NCI-H1105 treated with DMSO at 0.1 percent for 48 hours (cell line): ENCODE measurements at places on chromosomes 1 and 21.

GRCh38 chr21:35399706-35400105, 350.6 kb upstream of the RUNX1 start:
- DNase-seq, result no peak

- DNase-seq, result no peak
These were observed 24.2 kb downstream of the CCDC185 start for GRCh38 chr1:223417444-223417843.

DNA sequence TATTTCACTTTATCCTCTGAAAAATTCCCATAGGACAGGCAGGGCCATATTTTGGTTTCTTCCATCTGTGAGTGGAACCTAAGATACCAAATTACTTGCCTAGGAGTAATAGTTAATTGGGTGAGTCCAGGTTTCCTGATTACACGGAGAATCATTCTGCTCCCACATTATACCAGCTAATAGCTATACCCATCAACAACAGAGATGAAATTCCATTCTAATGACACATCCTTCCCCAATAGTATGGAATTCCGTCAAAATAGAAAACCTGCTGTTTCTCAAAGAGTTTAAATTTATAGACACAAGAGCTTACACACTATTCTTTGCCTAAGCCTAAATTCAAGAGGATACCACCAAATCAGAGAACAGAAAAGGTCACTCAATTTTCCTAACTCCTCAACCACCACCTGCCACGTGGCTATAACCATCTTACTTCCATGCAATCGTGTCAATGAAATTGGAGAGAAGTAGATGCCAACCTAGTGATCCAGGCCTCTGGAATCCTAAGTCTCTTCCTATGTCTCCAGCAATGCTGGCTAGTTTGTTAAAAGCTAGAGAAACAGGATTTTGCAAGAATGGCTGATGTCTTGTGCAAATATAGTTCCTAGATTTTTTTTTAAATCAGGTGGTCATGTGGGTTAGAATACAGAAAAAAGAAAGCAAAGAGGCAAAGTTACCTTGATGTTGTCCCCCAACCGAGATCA, 6.2 kb downstream of the PPT1 start:
- no peak for DNase-seq

GRCh38 chr1:161727256-161727924, 6.0 kb downstream of the FCRLB start:
- DNase-seq, result no peak

DNA sequence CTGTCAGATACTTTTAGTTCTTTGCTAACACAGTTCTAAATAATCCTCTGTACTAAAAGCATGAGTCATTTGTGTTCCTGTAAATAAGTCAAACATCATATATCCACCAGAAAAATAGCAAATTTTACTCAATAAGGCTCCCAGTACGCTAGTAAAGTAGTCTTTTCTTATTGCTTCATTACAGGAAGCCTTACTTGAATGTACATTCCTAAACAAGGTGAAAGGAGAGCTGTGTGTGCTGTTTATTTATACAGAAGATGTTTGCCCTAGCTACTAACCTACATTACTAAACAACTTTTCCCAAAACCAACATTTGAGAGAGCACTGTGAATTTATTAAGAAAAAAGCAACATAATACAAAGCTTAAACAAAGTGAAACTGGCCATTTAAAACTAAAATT, 52.0 kb downstream of the ZNHIT6 start:
- DNase-seq, result no peak

DNA sequence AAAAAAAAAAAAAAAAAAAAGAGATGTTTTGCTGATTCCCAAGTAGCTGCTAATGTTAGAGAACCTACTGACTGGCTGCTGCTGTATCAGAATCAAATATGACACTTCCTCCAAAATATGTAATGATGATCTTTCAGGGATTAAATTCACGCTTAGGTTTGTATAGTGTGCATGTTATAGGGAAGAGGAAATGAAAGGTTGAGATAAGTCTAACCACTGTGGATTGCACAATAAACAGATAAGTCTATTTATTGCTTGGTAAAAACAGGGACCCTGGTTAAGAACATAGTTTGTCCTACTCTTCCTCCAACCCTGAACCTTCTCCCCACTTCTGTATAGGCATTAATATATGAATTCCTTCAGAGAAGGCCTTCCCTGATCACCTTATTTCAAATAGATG, 13.2 kb downstream of the RC3H1 start:
- no peak for DNase-seq

DNA sequence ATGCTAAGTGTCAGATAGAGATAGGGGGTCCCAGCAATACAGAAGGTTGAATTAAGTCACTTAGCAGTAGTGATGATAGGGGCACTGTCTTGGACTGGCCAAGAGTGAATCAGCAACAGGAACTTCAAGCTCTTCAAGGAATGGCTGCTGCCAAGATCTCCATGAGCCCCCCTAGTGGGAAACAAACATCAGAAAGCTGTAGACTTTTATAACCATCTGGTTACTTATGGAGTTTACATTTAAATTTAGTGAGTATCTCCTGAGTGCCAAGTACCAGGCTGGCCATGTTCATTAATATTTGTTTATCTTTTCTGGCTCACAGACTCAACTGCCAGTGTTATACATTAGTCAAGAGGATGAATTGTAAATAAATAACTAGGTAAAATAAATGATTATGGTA, 327.3 kb downstream of the TTLL7 start:
- DNase-seq, result no peak

DNA sequence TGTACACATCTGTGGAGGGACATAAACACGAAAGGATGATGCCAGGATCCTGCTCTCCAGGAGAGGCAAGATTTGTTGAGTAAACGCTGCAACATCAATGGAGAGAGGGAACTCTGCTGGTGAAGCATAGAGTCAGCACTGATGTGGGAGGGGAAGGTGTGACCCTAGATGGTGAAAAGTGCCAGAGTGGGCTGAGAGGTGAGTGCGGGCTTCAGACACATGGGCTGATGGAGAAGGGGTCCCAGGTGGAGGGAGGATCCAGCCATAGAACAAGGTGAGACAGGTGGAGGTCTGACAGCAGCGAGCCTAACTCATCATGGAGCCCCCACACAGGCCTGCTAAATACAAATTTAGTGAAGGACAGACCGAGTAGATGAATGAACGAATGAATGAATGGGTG, 9.7 kb downstream of the RD3 start:
- DNase-seq, result no peak

DNA sequence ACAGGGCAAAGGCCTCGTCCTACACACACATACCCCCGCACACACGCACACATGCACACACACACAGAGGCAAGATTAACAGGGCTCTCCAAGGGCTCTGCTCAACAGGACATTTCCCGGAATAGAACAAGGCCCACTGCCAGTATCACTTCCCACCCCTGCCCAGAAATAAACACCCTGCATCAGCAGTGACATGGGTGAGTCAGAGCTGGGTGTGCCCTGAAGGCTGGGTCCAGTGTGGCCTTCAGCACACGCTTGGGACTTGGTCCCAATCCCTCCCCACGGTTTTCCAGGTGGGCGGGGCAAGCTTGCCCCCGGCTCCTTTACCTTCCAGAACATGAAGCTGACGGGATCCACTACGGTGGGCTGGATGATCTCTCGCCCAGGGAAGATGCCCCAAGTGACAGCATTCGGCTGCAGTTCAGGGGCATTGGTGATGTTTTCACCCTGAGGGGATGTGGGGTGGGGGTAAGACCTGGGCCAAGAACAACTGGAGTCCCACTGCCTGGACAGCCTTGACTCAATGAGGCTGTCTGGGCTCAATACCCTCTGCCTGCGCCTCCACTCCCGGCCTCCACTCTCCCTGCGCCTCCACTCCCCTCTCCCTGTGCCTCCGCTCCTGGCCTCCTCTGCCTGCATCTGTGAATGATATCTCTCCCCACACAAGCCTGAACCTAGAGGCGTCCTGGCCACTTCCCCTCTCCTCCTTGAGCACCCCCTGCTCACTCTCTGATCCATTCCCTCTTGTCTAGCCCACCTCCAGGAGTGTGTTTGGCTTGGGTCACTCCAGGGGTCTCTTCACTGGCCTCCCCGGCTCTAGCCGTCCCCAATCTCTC, 14.7 kb downstream of the MTHFR start:
- no peak for DNase-seq

- no peak for DNase-seq
These were observed 15.8 kb downstream of the MYOM3 start for GRCh38 chr1:24096009-24096738.

DNA sequence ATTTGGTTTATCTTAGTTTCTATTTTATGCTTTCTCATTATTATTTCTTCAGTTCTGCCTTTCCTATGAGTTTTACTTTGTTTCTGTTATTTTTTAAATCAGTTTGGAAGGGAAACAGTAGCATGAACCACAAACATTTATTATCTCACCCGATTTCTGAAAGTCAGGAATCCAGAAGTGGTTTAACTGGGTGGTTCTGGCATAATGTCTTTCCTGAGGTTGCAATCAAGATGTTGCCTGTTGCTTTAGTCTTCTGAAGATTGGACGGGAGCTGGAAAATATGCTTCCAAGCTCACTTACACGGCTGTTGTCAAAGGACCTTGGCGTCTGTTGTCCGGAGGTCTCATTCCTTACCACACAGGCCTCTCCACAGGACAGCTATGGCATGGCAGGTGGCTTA, 50.4 kb downstream of the SNRPE start:
- DNase-seq, result no peak

GRCh38 chr1:61247051-61247825, 164.9 kb downstream of the NFIA start:
- peak; percentile 70 for DNase-seq

GRCh38 chr21:8993943-8994639, 1527.3 kb upstream of the TPTE start:
- no peak for DNase-seq

- DNase-seq, result peak; percentile 97
These were observed 53.1 kb upstream of the PROX1 start for GRCh38 chr1:213934649-213935048.

GRCh38 chr1:164688791-164689190, 129.8 kb downstream of the PBX1 start:
- no peak for DNase-seq

DNA sequence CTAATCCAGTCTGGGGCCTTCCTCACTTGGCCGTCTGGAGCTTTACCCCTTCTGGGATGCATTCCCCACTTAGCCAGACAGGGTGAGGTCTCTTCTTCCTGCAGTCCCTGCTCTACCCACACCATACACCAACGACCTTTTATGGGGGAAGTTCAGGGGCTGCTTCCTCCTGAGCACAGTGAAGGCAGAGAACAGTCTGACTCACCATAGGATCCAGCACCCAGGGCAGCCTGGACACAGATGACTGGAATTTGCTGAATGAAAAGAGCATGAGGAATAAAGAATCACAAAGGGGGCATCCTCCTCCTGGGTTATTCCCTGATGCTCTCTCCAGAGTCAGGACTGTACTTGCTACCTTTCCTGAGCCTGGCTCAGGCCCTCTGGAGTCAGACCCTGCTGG, 4.6 kb upstream of the FOXE3 start:
- no peak for DNase-seq

- DNase-seq, result no peak
These were observed 24.8 kb upstream of the RNF19B start for GRCh38 chr1:32989160-32990050.

DNA sequence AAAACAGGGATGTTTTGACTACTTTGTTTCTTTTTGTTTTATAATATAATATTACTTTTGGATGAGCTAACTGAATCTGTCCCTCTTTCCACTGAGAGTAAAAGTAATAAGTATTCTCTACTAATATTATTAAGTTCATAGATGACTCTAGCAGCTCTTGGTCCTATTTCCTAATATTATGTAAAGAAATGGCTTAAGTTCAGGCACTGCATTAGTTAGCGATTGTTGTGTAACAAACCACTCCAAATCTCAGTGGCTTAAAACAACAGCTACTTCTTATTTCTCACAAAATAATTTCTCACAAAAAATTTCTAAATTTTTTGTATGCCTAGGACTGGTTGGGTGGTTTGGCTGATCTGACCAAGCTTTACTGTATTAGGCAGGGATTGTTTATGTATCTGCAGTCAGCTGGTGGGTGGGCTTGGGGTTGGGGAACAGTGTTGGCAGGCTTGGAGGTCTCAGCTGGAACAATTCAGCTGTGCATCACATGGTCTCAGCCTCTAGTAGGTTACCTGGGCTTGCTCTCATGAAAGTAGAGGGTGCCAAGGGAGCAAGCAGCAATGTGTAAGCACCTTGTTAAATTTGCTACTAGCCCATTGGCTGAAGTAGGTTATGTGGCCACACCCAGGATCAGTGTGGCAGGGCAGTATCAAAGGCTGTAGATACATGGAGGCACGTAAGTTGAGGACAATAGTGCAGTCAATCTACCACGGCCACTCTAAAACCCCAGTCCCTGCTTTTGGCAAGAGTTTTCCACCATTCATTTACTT, 8.8 kb upstream of the CCT8 start:
- no peak for DNase-seq

GRCh38 chr1:97632776-97633175, 288.1 kb downstream of the DPYD start:
- no peak for DNase-seq

- DNase-seq, result no peak
These were observed 109.5 kb upstream of the KIF26B start for GRCh38 chr1:245045087-245045881.

GRCh38 chr1:99852648-99853047, 2.5 kb downstream of the AGL start:
- DNase-seq, result no peak
